ENCODE measurements at places on chromosomes 13 and 19. TPM values are rescaled to one million over a fixed set of nuclear protein-coding genes. Genes with fewer than 3 reads are reported as not detected.

ZNF600 gene
- total RNA-seq = 9.5 TPM

ZNF442 gene
- total RNA-seq = 12.2 TPM

ZNF20 gene
- 5.0 TPM for total RNA-seq

NKPD1 gene
- 0.21 TPM for total RNA-seq

AZU1 gene
- 0.85 TPM for total RNA-seq

SACS gene
- total RNA-seq = 70.5 TPM

SMIM44 gene
- not detected for total RNA-seq

RNF225 gene
- not detected for total RNA-seq

PCDH8 gene
- total RNA-seq = 0.62 TPM

FAM216B gene
- total RNA-seq = 0.59 TPM

Data from uterus (tissue), 4 donors.